Activated T-helper 2 cell treated with anti-CD3 and anti-CD28 coated beads, Interferon-gamma antibody, Interleukin-2, Interleukin-4, amounts not matched to agents 10 μg/mL and 5 μg/mL and 100 μg/mL, durations not matched to agents 14 hours and 24 hours and 36 hours (primary cell): ENCODE measurements at places on chromosomes 2 and 18.

DNA sequence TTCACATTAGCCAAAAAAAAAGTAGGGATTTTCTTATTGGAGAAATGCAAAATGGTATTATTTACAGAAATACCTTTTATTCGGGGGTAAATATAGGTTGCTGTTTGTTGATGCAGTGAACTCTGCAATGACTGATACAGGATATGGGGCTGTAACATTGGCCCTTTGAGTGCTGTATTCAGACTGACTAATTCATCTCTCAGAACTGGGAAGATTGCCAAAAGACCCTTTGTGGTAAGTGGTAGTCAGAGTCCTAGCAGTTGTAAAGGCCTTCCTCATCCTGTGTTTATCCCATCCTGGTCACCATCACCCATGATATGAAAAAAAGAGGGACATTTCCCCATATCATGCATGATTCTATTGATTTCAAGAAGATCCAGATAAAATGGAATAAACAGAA, 14.0 kb upstream of the DCC start:
- DNase-seq = no peak
- H3K4me1 ChIP-seq = no peaks in the 10 kb centered on the region
- no peaks in the 10 kb centered on the region for H3K27me3 ChIP-seq

DNA sequence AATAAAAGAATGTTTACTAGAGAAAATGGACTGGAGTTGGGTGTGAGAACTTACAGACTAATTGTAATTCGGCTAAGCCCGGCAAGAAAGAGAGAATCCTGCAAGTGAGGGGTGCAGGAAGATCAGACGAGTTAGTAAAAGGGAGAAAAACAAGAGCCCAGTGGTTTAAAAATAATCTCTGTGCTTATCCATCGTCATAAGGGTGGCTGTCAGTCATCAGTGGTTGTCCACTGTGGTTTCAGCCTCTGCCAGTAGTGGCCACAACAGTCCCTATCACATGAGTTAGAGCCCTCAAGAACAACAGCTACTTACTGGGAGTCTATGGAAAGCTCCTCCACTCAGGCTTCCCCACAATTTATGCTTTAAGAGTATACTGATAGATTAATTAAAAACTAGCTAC, 239.8 kb downstream of the SETBP1 start:
- no peak overlapping the region for H3K27ac ChIP-seq
- no peak overlapping the region for H3K4me3 ChIP-seq
- DNase-seq = no peak

- no peaks in the 10 kb centered on the region for H3K36me3 ChIP-seq
- no peak overlapping the region for H3K27ac ChIP-seq
- DNase-seq = no peak
- no peak overlapping the region for H3K4me3 ChIP-seq
Measured at GRCh38 chr2:227862227-227862740, 9.1 kb upstream of the DAW1 start.

DNA sequence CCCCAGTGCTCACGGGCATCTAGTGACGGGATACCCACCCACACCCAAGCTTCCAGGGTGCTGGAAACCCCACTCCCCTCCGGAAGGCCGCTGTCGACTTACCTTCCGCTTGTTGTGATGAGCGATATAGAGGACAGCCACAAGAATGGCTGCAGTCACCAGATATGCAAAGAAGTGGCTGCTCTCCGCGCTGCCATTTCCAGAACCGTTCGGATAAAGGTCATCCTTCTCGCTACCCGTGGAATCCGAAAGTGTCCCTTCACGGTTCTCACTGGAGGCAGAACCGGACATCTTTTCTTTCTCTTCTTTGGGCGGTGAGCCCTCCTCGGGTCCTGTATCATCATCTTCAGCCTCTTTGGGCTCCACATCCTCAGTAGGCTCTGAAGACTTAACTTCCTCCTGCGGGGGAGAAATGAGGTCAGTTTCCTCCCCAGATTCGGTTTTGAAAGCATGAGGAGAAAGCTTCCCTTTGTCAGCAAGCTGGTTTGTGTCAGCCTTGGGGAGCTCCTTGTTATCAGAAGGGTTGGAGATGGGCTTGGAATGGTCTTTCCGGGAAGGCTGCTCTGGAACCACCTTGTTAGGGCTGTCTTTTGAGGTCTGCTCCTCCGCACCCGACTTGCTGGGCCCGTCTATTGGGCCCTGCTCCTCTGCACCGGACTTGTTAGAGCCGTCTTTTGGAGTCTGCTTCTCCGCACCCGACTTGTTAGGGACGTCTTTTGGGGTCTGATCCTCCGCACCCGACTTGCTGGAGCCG, 1.2 kb downstream of the TGOLN2 start:
- H3K27me3 ChIP-seq = no peaks in the 10 kb centered on the region
- peak overlapping the region; percentile 100 for H3K27ac ChIP-seq
- DNase-seq = peak; percentile 47

DNA sequence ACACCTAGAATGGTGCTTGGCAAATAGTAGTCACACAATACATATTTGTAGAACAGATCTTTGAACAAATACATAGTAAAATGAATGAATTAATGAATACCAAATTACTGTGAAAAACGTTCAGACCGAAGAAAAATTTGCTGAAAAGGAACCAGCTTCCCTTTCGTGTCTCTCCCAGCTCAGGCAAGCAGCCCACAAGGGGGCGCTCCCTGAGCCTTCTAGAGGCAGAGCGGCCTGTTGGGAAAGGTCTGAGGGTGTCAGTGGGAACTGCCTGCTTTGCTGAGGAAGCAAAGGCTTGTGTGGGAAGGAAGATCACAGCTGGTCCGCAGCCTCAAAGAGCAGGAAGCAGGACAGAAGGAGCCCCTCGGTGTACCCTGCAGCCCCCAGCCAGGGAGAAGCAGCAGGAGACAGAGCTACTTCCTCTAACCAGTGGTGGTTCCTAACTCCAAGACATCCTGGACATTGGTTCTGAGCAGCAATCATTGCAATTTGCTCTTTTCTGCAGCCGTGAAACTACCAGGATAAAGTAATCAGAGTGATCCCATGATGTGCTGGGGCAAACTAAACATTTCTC, 231.1 kb downstream of the ANKRD30B start:
- H3K4me3 ChIP-seq = no peak overlapping the region
- no peaks in the 10 kb centered on the region for H3K36me3 ChIP-seq
- no peaks in the 10 kb centered on the region for H3K27me3 ChIP-seq

- no peaks in the 10 kb centered on the region for H3K4me1 ChIP-seq
- H3K4me3 ChIP-seq = no peak overlapping the region
- no peaks in the 10 kb centered on the region for H3K27me3 ChIP-seq
- no peak overlapping the region for H3K27ac ChIP-seq
- DNase-seq = no peak
- no peaks in the 10 kb centered on the region for H3K36me3 ChIP-seq
Measured at GRCh38 chr2:214246417-214246816, 164.4 kb upstream of the VWC2L start.

DNA sequence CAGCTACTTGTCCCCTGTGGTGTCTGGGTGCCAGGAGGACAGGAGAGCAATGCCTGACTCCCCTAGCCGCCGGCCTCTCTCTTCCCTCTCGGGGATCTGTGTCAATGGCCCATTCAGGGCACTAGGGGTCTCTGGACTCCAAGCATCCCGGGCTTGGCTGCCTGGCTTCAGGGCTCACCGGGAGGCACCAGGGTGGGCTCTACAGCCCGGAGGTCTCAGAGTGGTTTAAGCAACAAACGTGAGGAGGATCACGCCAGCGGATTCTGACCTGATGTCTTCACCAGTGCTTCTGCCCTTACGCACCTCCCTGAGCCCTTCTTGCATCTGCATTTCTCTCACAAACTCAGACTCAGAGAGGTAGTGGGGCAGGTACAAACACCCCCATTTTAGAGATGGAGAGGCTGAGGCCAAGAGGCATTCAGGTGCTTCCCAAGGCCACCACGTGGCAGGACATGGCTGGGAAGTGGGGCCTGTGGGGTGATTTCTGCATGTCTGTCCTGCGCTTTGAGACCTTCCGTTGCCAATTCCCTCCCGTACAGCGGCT, 243.0 kb downstream of the CELF4 start:
- no peak overlapping the region for H3K4me3 ChIP-seq
- no peak overlapping the region for H3K27ac ChIP-seq
- H3K27me3 ChIP-seq = no peaks in the 10 kb centered on the region
- no peaks in the 10 kb centered on the region for H3K36me3 ChIP-seq

DNA sequence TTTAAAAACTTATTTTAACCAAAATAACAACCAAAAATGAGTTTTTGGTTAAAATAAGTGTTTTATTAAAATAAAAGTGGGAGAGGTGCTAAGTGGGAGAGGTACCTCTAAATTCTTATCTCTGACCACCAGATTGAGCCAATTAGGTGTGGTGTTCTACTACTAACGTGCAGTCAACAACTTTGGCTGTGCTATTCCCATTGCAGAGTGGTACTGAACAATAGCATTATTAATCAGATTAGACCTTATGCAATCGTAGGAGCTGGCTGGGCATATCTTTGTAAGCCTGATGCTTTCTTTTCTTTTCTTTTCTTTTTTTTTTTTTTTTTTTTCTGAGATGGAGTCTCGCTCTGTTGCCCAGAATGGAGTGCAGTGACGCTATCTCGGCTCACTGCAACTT, 38.9 kb downstream of the RAB27B start:
- no peaks in the 10 kb centered on the region for H3K36me3 ChIP-seq
- no peak overlapping the region for H3K27ac ChIP-seq
- H3K4me1 ChIP-seq = no peaks in the 10 kb centered on the region
- H3K4me3 ChIP-seq = no peak overlapping the region
- peaks cover 6% of the 10 kb centered on the region for H3K27me3 ChIP-seq

- peaks cover 18% of the 10 kb centered on the region for H3K27me3 ChIP-seq
- no peak overlapping the region for H3K4me3 ChIP-seq
- H3K36me3 ChIP-seq = peaks cover 11% of the 10 kb centered on the region
- peaks cover 17% of the 10 kb centered on the region for H3K4me1 ChIP-seq
Measured at GRCh38 chr18:74493689-74494088, 2.5 kb upstream of the CNDP2 start.

GRCh38 chr18:25732862-25733261, 357.6 kb downstream of the SS18 start:
- no peak for DNase-seq
- no peaks in the 10 kb centered on the region for H3K36me3 ChIP-seq
- H3K27me3 ChIP-seq = no peaks in the 10 kb centered on the region

DNA sequence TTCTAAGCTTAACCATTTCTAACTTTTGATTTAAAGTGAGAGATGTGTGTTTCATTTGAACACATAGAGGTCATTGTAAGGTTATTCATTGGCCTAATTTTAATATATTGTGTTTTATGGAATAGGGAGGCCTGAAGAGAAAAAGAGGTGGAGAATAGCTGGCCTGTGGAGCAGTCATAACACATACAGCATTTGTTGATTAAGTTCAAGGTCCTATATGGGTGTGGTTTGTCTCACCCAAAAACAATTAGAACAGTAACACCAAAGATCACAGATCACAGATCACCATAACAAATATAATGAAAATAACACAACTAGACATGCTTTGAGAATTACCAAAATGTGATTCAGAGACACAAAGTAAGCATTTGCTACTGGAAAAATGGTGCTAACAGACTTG, 252.4 kb upstream of the SPOPL start:
- no peaks in the 10 kb centered on the region for H3K4me1 ChIP-seq
- H3K4me3 ChIP-seq = no peak overlapping the region
- H3K27ac ChIP-seq = no peak overlapping the region
- H3K36me3 ChIP-seq = no peaks in the 10 kb centered on the region
- DNase-seq = no peak

- no peaks in the 10 kb centered on the region for H3K27me3 ChIP-seq
- H3K4me3 ChIP-seq = no peak overlapping the region
- no peaks in the 10 kb centered on the region for H3K36me3 ChIP-seq
- no peak overlapping the region for H3K27ac ChIP-seq
- DNase-seq = no peak
Measured at GRCh38 chr2:137939026-137939425, 25.2 kb upstream of the HNMT start.

DNA sequence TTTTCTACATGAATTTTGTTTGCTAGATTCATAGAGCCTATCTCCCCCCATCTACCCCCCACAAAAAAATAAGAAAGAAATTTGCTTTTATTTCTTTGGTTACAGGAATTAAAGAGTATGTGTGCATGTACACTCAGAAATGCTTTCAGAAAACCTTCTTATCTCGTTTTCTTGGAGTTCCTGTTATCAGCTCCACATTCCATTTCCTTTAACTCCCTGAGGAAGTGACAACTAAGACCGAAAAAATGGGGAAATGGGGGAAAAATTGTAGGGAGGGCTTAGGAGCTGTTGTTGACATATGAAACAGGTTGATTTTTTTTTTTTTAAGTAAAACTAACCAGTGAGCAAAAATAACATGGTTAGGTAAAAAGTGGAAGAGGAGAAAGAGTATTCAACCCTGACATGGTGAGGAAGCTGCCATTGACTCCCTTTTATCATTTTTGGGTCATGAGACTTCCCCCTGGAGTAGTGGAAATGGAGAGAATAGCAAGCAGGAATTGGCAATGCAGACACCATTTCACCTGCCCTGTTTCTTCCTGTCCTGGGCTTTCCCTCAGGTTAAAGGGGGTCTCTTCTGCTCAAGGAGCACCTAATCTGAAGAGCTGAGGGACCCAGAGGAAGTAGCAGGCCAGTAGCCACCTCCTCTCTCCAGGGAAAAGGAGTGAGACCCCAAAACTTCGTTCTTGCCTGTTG, 93.5 kb downstream of the OSBPL6 start:
- H3K4me3 ChIP-seq = no peak overlapping the region
- no peak for DNase-seq
- H3K4me1 ChIP-seq = peaks cover 6% of the 10 kb centered on the region
- no peaks in the 10 kb centered on the region for H3K36me3 ChIP-seq
- no peak overlapping the region for H3K27ac ChIP-seq

DNA sequence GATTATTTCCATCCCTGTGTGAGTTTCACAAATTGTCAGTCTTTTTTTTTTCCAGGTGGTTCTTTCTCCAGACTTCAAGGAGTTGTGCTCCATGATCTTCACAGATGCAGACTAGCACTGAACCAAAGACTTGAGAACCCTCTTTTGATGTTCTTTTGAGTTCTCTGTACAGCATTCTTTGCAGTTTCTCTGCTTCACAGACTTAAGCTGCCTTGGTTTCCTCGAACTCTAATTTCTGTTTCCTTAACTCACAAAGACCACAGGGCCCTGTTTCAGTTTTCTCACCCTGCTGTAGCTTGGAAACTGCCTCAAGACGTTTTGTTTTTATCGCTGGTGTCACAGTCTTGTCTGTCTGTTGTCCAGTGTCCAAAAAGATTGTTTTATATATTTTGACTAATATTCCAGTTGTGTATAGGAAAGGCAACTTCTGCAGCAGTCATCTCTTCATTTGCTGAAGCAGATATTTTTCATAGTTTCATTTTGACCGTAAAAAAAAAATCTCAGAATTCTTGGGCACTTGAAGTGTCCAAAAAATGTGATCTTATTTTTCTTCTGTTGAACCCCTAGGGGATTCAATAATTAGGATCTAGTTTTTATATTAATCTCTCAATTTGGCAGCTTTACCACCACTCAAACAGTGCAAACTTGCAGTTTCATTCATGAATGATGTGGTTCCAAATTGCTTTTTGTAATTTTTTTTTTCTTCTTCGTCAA, 97.0 kb upstream of the MC4R start:
- H3K27ac ChIP-seq = no peak overlapping the region
- no peaks in the 10 kb centered on the region for H3K27me3 ChIP-seq
- H3K4me1 ChIP-seq = no peaks in the 10 kb centered on the region
- no peak for DNase-seq
- H3K4me3 ChIP-seq = no peak overlapping the region

DNA sequence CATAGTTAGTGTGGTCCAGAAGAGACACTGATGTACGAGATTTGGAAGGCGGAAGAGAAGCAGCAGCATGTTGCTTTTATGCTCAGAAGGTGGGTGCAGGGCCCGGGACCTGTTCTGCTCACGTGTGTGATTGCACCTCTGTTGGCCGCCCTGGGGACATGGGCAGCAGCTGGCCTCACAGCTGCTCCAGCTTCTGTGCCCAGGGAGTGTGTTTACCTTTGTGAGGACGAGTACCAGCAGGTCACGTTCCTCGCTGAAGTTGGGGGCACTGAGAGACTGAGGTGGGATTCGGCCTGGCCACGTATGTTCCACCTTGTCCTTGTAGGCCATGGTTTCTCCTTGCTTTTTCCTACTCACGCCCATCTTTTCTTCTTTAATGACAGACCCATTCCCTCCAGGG, 86.3 kb downstream of the PMAIP1 start:
- H3K27ac ChIP-seq = no peak overlapping the region
- DNase-seq = no peak
- H3K4me1 ChIP-seq = no peaks in the 10 kb centered on the region
- no peak overlapping the region for H3K4me3 ChIP-seq
